Ascending aorta (tissue), 2 donors: ENCODE measurements at places on chromosomes 3 and 15. TPM values are rescaled to one million over a fixed set of nuclear protein-coding genes. Genes with fewer than 3 reads are reported as not detected.

DNA sequence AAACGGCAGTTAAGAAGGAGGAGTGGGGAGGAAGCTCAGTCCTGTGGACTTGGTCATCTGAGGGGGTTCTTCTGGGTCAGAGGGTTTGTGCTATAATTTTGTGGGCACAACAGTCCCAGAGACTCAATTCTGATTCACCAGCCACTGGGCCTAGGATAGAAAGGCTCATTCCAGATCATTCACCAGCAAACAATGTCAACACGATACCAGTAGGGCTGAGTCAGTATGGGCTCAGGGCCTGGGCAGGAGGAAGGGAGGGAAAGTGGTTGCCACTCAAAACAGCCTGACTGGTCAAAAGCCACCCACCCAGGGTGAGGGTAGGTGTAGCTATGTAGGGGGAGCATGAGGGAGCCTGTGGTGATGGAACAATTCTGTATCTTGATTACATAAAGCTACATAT, 86.9 kb upstream of the MEX3B start:
- H3K27me3 ChIP-seq, result no peaks in the 10 kb centered on the region
- H3K36me3 ChIP-seq, result no peaks in the 10 kb centered on the region
- H3K4me1 ChIP-seq, result no peaks in the 10 kb centered on the region
- H3K4me3 ChIP-seq, result no peak overlapping the region

GRCh38 chr3:4687167-4687566, 194.0 kb downstream of the ITPR1 start:
- H3K27ac ChIP-seq, result no peak overlapping the region
- no peaks in the 10 kb centered on the region for H3K27me3 ChIP-seq
- DNase-seq, result no peak
- H3K4me1 ChIP-seq, result no peaks in the 10 kb centered on the region
- H3K36me3 ChIP-seq, result peaks cover 96% of the 10 kb centered on the region

GRCh38 chr15:65287520-65287855, 805 bp upstream of the PARP16 start:
- DNase-seq, result no peak
- no peaks in the 10 kb centered on the region for H3K4me1 ChIP-seq
- peak overlapping the region; percentile 85 for H3K4me3 ChIP-seq
- peak overlapping the region; percentile 92 for H3K27ac ChIP-seq
- no peaks in the 10 kb centered on the region for H3K27me3 ChIP-seq
- H3K36me3 ChIP-seq, result no peaks in the 10 kb centered on the region

GRCh38 chr3:88626456-88627120, 476.8 kb downstream of the C3orf38 start:
- DNase-seq, result no peak
- no peak overlapping the region for H3K4me3 ChIP-seq
- H3K4me1 ChIP-seq, result no peaks in the 10 kb centered on the region
- H3K27me3 ChIP-seq, result no peaks in the 10 kb centered on the region

GRCh38 chr15:96349034-96349856, 18.7 kb downstream of the NR2F2 start:
- no peaks in the 10 kb centered on the region for H3K27me3 ChIP-seq
- H3K4me1 ChIP-seq, result peaks cover 6% of the 10 kb centered on the region
- peak overlapping the region; percentile 44 for H3K27ac ChIP-seq
- no peaks in the 10 kb centered on the region for H3K36me3 ChIP-seq
- no peak for DNase-seq
- H3K4me3 ChIP-seq, result no peak overlapping the region

- DNase-seq, result no peak
- H3K27me3 ChIP-seq, result no peaks in the 10 kb centered on the region
- H3K36me3 ChIP-seq, result no peaks in the 10 kb centered on the region
Observed at GRCh38 chr15:36742696-36743095, 163.3 kb downstream of the CDIN1 start.

DNA sequence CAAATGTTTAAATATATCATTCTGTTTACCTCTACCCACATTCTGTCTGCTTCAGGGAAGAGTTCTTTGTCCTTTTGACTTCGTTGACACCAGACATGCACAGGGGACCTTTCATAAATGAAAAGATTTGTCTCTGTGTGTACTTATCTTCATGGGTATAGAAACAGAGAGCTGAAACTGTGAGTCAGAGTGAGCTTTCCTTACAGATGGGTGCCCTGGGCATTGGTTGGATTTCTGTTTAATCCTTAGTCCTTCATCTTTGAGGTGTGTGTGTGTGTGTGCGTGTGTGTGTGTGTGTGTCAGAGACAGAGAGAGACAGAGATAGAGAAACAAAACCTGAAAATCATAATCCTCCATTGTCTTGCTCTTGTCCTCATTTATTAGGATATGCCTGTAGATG, 517.4 kb downstream of the TUSC7 start:
- no peaks in the 10 kb centered on the region for H3K36me3 ChIP-seq
- no peak for DNase-seq
- H3K27me3 ChIP-seq, result no peaks in the 10 kb centered on the region
- no peaks in the 10 kb centered on the region for H3K4me1 ChIP-seq

DNA sequence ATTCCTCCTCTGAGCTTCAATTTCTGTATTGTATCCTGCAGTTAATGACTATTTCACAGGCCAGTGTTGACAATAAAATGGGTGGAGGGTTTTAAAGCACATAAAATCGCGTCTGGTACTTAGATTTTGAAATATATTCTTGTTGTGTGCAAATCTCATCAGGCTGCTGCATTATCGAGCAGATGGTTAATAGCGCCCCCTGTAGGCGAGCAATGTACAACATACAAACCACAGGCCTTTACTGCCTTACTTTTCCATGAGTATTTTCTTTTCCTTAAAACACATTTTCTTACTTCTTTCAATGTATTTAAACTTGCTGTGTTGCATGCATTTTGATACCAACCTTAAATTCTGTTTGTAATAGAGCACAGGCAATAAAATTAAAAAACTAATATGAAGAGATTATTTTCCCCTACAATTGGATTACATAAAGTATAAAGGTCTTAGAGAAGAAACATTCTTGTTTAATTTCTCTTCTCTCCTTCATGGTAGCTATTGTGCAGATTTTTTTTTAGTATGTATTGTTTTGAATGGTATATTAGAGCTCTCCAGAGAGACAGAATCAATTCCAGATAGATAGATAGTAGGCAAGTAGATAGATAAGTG, 608.4 kb downstream of the CADM2 start:
- H3K27ac ChIP-seq, result no peak overlapping the region
- no peaks in the 10 kb centered on the region for H3K27me3 ChIP-seq
- H3K4me3 ChIP-seq, result no peak overlapping the region
- H3K4me1 ChIP-seq, result no peaks in the 10 kb centered on the region

DNA sequence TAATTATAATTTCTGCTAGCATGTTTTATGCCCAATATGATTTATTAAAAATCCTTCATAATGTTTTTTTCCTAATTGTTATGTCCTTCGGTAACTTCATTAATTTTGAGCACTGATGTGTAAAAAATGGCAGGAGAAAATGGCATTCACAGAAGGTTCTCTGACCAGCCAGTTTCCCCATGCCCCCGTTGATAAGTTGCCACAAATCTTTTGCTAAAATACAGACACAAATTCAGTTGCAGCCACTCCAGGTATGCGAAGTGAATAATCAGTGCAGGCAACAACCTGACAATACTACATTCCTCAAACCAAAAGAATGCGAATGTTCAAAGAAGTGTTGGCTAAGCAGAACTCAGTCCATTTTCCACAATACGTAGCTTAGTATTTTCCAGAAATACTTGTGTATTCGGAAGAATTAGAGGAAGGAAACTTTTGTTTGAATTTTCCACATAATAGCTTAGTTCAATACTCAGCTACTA, 32.7 kb downstream of the CHL1 start:
- no peaks in the 10 kb centered on the region for H3K4me1 ChIP-seq
- DNase-seq, result no peak
- no peaks in the 10 kb centered on the region for H3K36me3 ChIP-seq

DNA sequence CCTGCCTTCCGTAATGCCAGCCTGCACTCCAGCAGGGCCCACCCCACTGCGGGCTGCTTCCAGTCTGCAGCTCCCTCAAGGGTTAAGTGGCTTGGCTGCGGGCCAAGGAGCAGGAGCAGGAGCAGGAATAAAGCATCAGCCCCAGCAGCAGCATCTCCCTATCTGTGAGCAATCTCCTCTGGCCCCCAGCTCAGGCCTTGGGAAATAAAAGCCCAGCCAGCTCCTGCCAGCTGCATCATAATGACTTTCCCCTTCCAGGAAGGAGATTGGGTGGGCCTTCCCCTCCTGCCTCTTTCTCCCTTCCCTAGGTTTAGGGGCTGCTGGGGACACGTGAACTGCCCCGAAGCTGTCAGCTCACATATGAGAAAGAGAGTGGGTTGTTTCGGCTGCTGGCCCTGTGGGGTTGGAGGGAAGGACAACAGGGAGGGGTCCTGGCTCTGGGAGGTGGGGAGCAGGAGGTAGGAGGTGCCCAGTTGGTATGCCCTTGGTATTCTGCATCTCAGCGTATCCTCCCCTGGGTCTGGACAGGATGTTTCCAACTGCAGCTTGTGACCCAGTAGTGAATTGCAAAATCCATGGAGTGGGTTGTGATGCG, 34.6 kb upstream of the FGD5 start:
- no peak overlapping the region for H3K27ac ChIP-seq
- H3K4me1 ChIP-seq, result no peaks in the 10 kb centered on the region
- no peaks in the 10 kb centered on the region for H3K36me3 ChIP-seq
- DNase-seq, result no peak
- no peak overlapping the region for H3K4me3 ChIP-seq
- H3K27me3 ChIP-seq, result no peaks in the 10 kb centered on the region

- H3K4me1 ChIP-seq, result no peaks in the 10 kb centered on the region
- H3K4me3 ChIP-seq, result no peak overlapping the region
- no peaks in the 10 kb centered on the region for H3K36me3 ChIP-seq
Observed at GRCh38 chr15:84598993-84599392, 1.8 kb upstream of the ZSCAN2 start.

DNA sequence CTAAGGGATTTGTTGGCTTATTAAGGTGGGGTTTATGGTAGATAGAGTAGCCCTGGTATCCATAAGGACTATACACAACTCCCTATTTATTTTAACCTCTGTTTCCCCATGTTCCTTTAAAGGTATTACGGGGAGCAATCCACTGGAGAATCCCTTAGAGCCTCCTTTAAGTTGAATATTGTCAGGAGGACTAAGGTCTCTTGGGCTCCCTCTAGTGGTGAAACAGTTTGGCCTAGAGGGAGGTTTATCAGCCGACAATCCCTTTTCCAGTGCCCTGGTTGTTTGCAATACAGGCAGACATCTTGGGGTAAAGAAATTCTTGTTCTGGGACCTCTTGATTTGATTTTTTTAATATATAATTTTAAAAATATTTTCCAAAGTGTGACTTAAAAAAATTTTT, 12.9 kb downstream of the OPA1 start:
- H3K4me3 ChIP-seq, result no peak overlapping the region
- no peaks in the 10 kb centered on the region for H3K36me3 ChIP-seq
- H3K27ac ChIP-seq, result no peak overlapping the region
- no peaks in the 10 kb centered on the region for H3K27me3 ChIP-seq
- no peaks in the 10 kb centered on the region for H3K4me1 ChIP-seq

GRCh38 chr15:73598530-73599160, 34.5 kb downstream of the NPTN start:
- H3K4me1 ChIP-seq, result peaks cover 91% of the 10 kb centered on the region
- H3K4me3 ChIP-seq, result no peak overlapping the region
- no peaks in the 10 kb centered on the region for H3K27me3 ChIP-seq
- peak overlapping the region; percentile 81 for H3K27ac ChIP-seq
- no peak for DNase-seq

DNA sequence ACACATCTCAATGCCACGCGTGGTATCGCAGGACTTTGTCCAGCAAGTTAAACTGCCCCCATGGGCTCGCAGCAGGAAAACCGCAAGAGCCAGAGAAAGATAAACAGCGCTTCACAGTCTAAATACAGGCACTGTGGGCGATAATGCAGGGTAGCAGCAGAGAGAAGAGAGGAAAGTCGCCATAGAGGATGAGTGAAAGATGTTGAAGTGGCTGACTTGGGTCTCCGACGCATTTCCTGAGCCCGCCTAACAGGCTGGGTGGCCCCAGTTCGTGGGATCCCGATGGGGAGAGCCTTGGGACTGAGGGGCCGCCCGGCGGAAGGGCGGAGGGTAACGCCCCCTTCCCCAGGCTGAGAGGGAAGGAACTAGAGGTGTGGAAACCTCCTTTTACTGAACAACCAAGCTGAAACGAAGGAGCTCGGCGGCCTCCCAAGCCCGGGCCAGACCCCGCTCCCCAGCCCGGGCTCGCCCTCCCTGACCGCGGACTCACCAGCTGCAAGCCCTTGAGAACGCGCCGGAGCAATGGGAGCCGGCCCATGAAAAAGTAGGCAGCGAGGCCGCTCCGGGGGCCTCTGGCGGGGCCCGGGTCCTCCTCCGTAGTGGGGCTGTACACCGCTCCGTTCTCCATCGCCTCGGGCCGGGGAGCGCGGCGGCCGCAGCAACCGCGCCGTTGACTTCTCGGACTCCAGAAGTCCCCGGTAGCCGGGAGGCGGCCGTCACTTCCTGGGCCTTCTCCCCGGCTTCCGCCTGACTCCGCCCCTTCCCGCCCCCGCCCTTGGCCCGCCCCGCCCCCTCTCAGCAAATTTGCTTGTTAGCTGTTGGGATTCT, at the start of gene CMTM6:
Gene CMTM6, minus strand, starts transcription at position 735 of the 828 bp plus-strand sequence. Its CDS starts 107 bp downstream, at position 628.
- H3K27me3 ChIP-seq, result no peaks in the 10 kb centered on the region
- no peaks in the 10 kb centered on the region for H3K36me3 ChIP-seq
- H3K4me1 ChIP-seq, result no peaks in the 10 kb centered on the region
- H3K27ac ChIP-seq, result peak within 1 kb of the TSS; percentile 95
- peak within 1 kb of the TSS; percentile 70 for H3K4me3 ChIP-seq

GRCh38 chr3:50592568-50592967, 19.0 kb downstream of the CISH start:
- no peak overlapping the region for H3K27ac ChIP-seq
- no peak for DNase-seq
- no peak overlapping the region for H3K4me3 ChIP-seq
- H3K36me3 ChIP-seq, result no peaks in the 10 kb centered on the region

The NEDD4 gene
- 6.1 TPM for total RNA-seq

The ALDH1L1 gene
- 36.1 TPM for total RNA-seq

The CD80 gene
- total RNA-seq, result 3.2 TPM

The LDHAL6B gene
- total RNA-seq, result not detected

The HTR3E gene
- total RNA-seq, result not detected

The SH2D7 gene
- total RNA-seq, result not detected

The ZNF774 gene
- 0.21 TPM for total RNA-seq

The PDIA5 gene
- 21.3 TPM for total RNA-seq

The PAK6 gene
- total RNA-seq, result not detected

The ABCC5 gene
- 16.2 TPM for total RNA-seq

The ATP13A4 gene
- total RNA-seq, result not detected

The MRAS gene
- total RNA-seq, result 24.5 TPM
